ENCODE measurements at places on chromosomes 4 and X.

DNA sequence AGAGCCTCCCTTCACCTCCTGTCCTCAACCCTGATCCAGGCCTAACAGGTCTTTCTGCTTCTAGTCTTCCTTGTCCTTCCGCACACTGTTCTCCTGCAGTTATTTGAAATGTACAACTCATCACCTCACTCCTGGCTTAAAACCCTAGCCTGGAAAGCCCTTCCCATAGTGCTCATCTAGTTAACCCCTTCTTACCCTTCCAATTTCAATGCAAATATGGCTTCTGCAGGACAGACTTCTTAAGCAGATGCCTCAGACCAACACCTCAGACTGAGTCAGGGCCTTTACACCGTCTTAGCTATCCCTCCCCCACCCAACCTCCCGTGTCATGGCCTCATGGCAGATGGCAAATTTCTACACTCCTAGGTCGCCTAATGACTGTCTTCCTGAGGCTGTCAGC is 130.4 kb downstream of the BCOR start:
- DNase-seq: peak; percentile 49

DNA sequence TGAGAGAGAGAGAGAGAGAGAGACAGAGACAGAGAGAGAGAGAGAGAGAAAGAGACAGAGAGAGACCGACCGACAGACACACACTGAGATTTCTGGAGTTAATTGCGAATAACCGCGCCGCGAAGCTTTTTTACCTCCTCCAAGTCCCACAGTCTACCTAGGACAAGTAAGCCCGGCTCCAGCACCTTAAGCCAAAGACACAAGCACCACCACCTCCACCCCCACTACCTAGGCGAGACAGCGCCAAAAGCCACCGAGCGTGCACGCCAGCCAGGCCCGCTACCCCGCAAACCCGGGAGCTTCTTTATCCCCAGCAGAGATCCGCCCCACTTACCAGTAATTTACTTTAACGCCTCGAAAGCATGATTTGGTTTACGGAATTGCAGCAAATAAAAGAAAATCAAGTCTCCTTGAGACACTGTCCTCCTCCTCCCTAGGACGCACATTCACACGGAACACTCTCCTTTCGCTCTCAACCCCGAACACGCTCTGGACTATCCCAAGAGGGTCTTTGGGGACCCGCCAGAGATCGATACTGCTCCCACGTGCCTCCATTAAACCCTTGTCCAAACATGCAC is 649.6 kb upstream of the DIPK2B start:
- peak; percentile 49 for DNase-seq

- DNase-seq: no peak
Observed at GRCh38 chr4:10947898-10948297, 263.3 kb upstream of the CLNK start.

- DNase-seq: no peak
Observed at GRCh38 chr4:917466-917865, 14.7 kb downstream of the GAK start.

DNA sequence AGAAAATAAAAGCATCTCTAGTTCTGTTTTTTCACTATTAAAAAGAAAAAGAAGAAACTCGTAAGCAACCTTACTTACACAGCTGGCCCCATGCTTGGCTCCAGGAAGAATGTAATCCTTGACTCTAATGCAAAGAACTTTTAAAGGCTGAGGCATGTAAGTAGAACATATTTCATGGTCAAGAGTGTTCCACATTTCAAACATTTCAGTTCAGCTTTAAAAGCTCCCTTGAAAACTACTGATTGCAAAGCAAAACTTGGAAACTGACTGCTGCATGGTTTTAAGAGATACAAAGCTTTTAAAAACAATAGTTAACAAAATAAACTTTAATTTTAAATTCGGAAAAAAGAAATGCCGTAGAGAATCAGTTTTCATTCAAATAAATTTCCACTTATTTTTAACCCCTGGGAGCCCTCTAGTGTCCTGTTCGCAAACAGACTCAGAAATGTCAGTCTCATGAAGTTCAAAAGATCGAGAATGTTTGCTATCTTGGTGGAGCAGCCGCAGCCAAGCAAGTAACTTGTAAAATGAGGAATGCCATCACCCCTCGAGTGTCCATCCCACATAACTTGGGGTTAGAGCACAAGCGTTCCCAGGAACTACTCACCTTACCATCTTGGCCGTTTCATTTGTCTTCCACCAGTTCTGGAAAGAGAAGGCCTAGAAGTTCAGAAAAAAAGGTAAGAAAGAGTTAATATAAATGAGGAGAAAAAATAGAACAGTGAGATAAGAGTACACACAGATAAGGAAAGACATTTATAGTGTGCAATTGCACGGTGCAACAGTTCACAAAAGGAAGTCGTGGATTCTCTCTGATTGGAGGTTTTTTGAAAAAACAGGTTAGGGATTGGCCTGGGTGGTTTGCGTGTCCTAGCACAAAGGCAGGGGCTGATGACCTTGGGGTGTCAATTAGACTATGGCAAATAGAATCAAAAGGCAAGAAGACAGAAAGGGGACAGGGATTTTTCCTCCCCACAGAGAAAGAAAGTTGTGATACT is at the start of gene GASK1B:
GASK1B (minus strand) TSS at position 765 of the 998 bp plus-strand sequence. CDS start 1,650 bp downstream, outside the sequence.
- DNase-seq: peak; percentile 17

GRCh38 chr4:187889651-187890050 is 105.9 kb upstream of the ZFP42 start:
- no peak for DNase-seq

- no peak for DNase-seq
Observed at GRCh38 chrX:4663085-4663484, 949.6 kb upstream of the PRKX start.

GRCh38 chr4:6852582-6852981 is 57.0 kb upstream of the TBC1D14 start:
- no peak for DNase-seq

DNA sequence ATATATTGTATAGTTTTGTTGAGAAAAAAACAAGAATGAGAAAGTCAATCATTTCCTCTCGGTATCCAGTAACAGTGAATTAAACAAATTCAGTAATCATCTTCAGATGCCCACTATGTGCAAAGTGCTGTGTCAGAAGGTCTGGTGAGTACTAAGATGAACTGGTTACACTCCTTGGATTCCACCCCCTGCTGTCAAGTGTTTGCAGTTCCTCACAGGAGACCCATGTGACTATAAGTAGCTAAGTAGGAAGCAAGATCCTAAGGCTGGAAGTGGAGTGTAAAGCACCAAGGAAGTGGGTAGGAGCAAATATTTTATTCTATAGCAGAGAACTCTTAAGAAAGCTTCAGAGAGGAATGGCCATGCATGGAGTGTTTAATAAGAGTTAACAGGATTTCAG is 73.6 kb downstream of the SNX25 start:
- DNase-seq: no peak

GRCh38 chr4:142347241-142347640 is 498.9 kb downstream of the INPP4B start:
- no peak for DNase-seq

GRCh38 chrX:11398785-11399184 is 105.6 kb downstream of the AMELX start:
- no peak for DNase-seq

DNA sequence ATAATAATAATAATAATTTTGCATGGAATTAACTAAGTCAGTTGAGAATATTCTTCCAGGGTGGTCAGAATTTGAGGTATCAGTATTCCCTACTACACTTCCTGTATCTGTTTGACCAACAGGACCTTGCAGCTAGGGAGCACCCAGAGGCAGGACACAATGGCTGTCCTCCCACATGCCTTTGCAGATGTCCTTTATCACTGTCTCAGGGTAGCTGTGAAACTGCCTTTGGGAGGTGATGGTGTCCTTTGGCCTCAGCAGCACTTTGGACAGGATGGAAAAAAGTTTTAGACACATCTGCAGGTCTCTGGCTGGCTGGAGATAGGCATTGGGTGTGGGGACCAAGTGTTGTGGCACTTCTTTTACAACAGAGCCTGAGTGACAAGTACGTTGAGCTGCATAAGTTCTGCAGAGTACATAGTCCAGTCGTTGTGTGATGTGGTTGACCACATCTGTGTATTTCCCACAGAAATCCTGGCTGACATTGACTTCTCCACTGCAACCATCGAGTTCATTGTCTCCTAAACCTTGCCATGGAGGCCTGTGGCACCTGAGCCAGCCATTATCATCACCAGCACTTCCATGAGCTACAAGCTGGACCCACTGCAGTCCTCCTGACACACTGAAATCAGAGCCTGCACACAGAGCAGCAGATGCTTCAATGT is 19.1 kb upstream of the UBA6 start:
- no peak for DNase-seq

- no peak for DNase-seq
Observed at GRCh38 chr4:54256491-54257486, 27.7 kb downstream of the PDGFRA start.

GRCh38 chr4:65617416-65617815 is 52.9 kb downstream of the EPHA5 start:
- no peak for DNase-seq

DNA sequence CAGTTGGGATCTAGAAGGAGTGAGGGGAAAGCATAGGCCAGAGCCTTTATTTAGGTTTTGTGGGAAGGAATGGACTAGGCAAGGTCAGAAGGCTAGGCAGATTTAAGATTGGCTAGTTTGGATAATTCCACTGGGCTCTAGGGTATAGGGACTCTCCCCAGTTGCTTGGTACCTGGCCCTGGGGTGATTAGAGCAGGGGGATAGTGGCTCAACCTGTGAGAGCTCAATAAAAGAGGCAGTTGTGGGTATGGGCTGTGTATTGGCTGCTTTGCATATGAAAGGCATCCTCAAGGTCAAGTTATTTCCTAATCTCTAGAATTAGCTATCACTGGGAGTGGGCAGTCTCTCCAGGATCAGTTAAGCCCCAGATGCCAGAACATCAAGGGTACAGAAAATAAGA is 61.3 kb downstream of the ZNF81 start:
- DNase-seq: no peak

DNA sequence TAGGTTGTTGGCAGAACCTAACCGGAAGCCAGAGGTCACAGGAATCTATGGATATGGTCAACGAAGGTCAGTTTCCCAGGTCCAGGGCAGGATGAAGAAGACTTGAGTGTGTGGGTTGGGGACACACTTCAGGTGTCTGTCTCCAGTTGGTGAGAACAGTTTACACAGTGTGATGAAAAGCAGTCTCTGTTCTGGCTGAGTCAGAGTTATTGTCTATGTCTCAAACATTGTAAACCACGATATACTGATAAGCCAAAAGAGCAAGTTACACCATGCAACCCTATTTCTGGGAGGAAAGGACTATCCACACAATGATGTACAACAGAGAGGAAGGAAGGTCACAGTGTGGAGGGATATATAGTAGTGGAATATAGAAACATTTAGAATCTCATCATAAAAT is 187.1 kb upstream of the C1QTNF7 start:
- DNase-seq: no peak

GRCh38 chr4:156970501-156971164 is 966 bp downstream of the PDGFC start:
- no peak for DNase-seq

DNA sequence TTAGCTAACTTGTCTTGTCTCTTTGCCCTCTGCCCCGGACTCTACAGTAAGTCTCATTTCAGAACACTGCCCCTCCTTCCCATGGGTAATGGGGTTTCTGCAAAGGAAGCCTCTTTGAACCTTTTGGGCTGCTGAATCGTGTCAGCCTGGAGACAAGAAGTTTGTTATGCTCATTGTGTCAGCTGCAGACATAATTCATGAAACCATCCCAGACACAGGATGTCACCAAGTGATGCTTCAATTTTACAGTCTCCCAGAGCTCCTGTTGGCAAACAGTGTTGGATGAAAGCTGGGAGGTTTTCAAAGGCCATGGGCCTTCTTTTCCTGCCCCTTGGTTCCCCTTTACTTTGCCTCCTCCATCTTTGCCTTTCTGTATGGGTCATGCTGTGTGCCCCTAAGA is 223.1 kb upstream of the TAPT1 start:
- no peak for DNase-seq

- peak; percentile 3 for DNase-seq
Observed at GRCh38 chr4:7427361-7427760, 7.4 kb downstream of the PSAPL1 start.

DNA sequence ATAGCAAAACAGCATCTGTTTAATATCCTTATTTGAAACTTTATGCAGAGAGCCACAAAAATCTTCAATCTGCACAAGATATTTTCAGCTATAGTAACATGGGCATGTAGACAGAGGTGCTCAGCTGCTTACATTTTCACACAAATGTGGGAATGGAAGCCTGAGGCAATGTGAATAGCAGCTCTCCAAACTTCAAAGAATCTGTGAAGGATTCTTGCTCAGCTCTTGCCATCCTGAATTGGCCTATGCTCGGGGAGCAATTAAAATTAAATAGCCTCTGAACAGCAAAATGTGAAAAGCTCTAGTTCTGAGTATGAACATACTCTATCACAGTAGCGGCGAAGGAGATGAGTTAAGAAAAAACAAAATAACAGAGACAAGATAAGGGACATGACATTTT is 1523.8 kb downstream of the PCDH7 start:
- DNase-seq: no peak
